ENCODE measurements at places on chromosomes 3 and 15.

- H3K4me1 ChIP-seq: peaks cover 2% of the 10 kb centered on the region
- H3K4me3 ChIP-seq: no peak overlapping the region
- peaks cover 5% of the 10 kb centered on the region for H3K27me3 ChIP-seq
- no peak overlapping the region for H3K27ac ChIP-seq
- H3K36me3 ChIP-seq: no peaks in the 10 kb centered on the region
Observed at GRCh38 chr3:136236109-136236508, 14.0 kb upstream of the PCCB start.

GRCh38 chr3:81666502-81667121 is 94.8 kb downstream of the GBE1 start:
- no peak for DNase-seq
- no peaks in the 10 kb centered on the region for H3K27me3 ChIP-seq
- no peak overlapping the region for H3K27ac ChIP-seq
- H3K4me3 ChIP-seq: no peak overlapping the region
- peaks cover 2% of the 10 kb centered on the region for H3K4me1 ChIP-seq

- no peaks in the 10 kb centered on the region for H3K27me3 ChIP-seq
- peaks cover 2% of the 10 kb centered on the region for H3K4me1 ChIP-seq
- DNase-seq: no peak
- H3K36me3 ChIP-seq: peaks cover 25% of the 10 kb centered on the region
- no peak overlapping the region for H3K27ac ChIP-seq
Observed at GRCh38 chr15:63056829-63057228, 14.3 kb downstream of the TPM1 start.

- no peak for DNase-seq
- H3K27ac ChIP-seq: no peak overlapping the region
- H3K27me3 ChIP-seq: no peaks in the 10 kb centered on the region
- no peaks in the 10 kb centered on the region for H3K36me3 ChIP-seq
- H3K4me3 ChIP-seq: no peak overlapping the region
Observed at GRCh38 chr15:21267226-21267625, 173.1 kb downstream of the POTEB3 start.

GRCh38 chr3:173548261-173548660 is 150.7 kb downstream of the NLGN1 start:
- H3K36me3 ChIP-seq: no peaks in the 10 kb centered on the region
- no peak for DNase-seq
- H3K27ac ChIP-seq: no peak overlapping the region
- H3K4me1 ChIP-seq: no peaks in the 10 kb centered on the region

DNA sequence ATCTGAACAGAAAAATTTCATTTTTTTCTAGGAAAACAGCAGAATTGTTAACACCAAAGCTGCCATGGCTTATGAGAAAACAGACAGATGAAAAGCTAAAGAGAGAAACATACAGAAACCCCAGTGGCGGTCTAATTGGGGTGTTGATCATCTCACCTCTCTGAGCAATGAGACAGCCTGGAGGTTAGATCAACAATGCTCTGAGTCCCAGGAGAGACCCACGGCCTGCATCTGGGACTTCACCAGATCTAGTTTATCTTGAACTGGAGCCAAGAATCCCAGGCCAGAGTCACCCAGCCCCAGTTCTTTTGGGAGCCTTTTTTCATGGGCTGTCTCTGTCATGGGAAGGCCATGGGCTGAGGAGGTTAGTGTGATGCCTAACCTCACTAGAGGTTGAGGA is 3.5 kb upstream of the GALNT15 start:
- H3K27me3 ChIP-seq: peaks cover 15% of the 10 kb centered on the region
- H3K27ac ChIP-seq: no peak overlapping the region
- H3K36me3 ChIP-seq: no peaks in the 10 kb centered on the region
- no peak for DNase-seq
- H3K4me1 ChIP-seq: no peaks in the 10 kb centered on the region
- no peak overlapping the region for H3K4me3 ChIP-seq

- H3K4me1 ChIP-seq: no peaks in the 10 kb centered on the region
- no peak for DNase-seq
- H3K4me3 ChIP-seq: no peak overlapping the region
- H3K36me3 ChIP-seq: no peaks in the 10 kb centered on the region
- H3K27me3 ChIP-seq: peaks cover 10% of the 10 kb centered on the region
- no peak overlapping the region for H3K27ac ChIP-seq
Observed at GRCh38 chr3:131705558-131706051, 202.8 kb upstream of the MRPL3 start.

- peaks cover 40% of the 10 kb centered on the region for H3K4me1 ChIP-seq
- no peak overlapping the region for H3K4me3 ChIP-seq
- no peaks in the 10 kb centered on the region for H3K27me3 ChIP-seq
- peaks cover 6% of the 10 kb centered on the region for H3K36me3 ChIP-seq
Observed at GRCh38 chr3:40969756-40970466, 229.4 kb upstream of the CTNNB1 start.

GRCh38 chr3:38297947-38298711 is 16.0 kb downstream of the SLC22A14 start:
- H3K4me1 ChIP-seq: peaks cover 4% of the 10 kb centered on the region
- peaks cover 9% of the 10 kb centered on the region for H3K27me3 ChIP-seq
- H3K36me3 ChIP-seq: no peaks in the 10 kb centered on the region
- no peak overlapping the region for H3K27ac ChIP-seq
- no peak for DNase-seq

Data from memory B cell (primary cell).